ENCODE measurements at places on chromosomes 5 and 9.

DNA sequence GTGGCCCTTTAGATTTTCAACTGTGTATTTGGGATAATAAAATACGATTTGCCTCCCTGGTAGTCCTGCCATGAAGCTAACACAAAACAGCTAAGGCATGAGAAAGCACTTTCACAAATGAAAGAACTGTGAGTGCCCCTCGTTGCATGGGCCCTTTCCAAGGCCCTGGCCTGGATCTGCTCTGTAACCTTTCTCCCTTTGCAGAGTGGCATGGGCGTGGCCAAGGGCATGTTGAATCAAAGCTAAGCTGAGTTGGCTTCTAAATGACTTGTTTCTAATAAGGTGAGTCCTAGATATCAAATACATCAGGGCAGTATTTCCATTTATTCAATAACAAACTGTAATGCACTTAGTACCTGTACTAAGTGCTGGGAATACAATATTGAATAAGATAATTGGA lies 78.7 kb upstream of the PTPN3 start:
- no peak for DNase-seq

DNA sequence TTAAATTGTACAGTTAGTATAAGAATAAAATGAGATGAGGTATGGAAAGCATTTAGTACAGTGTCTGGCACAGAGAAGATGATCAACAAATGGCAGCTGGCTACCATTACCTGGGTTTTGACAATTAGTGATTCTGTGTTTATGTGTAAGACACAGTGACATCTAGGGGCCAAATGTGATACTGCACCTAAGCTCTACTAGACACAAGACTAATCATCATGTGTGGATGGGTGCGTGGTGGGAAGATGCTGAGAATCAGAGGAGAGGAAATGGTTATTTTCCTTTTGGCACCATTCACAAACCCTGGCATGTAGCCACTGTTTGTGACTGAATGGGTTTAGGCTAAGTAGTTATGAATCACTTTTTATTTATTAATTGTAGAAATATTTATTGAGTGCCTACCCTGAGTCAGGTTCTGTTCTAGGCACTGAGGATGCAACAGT lies 109.8 kb upstream of the TBC1D2 start:
- no peak for DNase-seq

- no peak for DNase-seq
These were observed 253.8 kb downstream of the KDM4C start for GRCh38 chr9:7011395-7012067.

DNA sequence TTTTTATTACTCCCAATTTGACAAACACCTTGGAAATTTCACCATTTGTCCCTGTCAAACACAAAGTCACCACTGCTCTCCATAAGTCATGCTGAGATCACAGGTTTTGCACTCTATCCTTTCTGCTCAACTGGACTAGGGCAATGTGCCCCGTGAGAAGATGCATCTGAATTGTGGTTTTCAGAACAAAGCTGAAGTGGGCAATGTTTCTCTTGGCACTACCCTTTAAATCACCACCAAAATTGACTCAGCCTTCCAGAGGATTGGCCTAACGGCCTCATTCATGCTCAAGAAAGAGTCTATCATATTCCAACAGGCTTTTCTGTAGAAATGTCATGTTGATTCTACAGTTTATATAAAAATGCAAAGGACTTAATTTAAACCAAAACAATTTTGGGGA lies 81.0 kb upstream of the TRIO start:
- DNase-seq, result no peak

DNA sequence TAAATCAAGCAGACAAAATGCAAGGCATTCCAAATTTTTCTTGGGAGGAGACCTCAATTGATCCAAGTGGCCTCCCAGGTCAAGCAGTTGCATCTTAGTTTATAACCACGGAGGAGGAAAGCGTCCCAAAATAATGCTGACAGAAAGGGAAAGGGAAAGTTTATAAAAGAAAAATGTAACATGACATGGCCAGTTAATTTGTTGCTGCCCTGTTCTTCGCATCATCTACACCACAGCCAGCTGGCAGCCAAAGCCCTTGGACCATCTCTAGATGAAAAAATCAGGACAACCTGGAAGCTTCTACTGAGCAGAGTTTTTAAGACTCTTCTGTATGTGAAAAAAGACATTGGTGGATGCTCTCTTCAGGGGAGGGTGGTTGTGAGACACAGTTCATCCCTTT lies 128.8 kb upstream of the FBXL7 start:
- no peak for DNase-seq

GRCh38 chr9:123739387-123739786 lies 190.5 kb downstream of the DENND1A start:
- no peak for DNase-seq

DNA sequence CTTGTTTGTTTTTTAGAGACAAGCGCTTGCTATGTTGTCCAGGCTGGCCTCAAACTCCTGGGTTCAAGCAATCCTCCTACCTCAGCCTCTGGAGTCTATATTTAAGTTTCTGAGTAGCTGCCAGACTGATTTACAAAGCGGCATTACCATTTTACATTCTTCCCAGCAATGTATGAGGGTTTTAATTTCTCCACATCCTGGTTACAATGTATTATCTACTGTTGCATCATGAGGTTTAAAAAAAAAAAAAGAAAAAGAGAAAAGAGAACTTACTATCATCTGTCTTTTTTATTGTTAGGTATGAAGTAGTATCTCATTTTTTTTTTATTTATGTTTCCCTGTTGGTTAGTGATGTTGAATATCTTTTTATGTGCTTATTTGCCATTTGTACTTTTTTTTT lies 18.9 kb upstream of the CLINT1 start:
- DNase-seq, result no peak

DNA sequence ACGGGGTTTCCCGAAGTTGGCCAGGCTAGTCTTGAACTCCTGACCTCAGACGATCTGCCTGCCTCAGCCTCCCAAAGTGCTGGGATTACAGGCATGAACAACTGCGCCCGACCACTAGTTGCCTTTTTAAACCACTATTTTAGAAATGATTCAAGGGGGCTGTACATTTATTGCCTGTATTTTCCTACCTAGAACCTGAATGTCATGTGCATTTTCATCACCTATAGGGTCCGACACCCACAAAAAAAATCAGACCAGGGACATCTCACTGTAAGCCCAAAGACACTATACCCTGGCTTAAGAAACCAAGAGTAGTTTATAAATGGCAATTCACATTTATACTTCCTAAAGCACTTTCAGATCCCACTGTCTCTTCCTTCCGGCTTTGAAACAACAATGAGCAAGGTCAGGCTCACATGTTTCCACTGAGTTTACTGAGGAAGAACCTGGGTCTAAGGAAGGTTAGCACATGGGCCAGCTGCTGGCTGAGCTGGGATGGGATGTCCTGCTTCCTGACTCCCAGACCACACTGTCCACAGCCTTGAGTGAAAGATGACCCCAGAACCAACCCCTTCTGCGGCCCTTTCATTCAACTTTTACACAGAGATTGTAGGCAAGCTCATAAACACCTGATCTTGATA lies 87.3 kb downstream of the SERINC5 start:
- DNase-seq, result no peak

- no peak for DNase-seq
These were observed 135.2 kb upstream of the RAPGEF1 start for GRCh38 chr9:131874916-131875670.

GRCh38 chr5:147397616-147398015 lies 112.3 kb downstream of the DPYSL3 start:
- no peak for DNase-seq

DNA sequence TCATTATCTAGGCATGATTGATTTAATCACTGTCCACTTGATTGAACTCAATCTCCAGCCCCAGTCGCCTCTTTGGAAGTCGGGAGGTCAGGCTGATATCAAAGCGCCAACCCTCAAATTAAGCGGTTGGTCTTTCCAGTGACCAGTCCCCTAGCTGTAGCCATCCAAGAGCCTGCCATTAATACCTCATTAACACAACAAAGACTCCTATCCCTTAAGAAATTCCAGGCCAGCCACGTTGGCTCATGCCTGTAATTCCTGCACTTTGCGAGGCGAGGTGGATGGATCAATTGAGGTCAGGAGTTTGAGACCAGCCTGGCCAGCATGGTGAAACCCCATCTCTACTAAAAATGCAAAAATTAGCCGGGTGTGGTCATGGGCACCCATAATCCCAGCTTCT lies 27.4 kb upstream of the GCNT1 start:
- DNase-seq, result no peak

DNA sequence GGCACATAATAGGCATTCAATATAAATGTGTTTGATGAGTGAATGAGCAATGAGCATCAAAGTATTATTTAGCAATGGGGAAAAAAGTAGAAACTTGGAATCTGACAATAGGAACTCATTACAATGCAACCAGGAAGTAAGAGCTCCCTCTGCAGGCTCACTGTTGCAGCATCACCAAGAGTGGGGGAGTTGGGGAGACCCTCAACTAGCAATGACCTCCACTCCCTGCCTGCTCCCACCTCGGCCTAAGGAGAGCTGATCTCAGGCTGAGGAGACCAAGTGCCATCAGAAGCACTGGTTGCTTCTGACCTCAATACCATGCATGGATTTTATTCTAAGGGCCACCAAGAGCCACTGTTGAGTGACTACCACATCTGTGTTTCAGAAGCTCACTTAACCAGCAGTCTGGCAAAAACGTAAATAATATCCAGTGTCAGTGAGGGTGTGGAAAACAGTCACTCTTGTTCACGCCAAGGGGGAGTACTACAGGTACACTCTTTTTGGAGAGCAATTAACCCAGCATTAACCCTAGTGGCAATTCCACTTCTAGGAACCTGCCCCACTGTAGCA lies 8.0 kb downstream of the VDAC1 start:
- no peak for DNase-seq

DNA sequence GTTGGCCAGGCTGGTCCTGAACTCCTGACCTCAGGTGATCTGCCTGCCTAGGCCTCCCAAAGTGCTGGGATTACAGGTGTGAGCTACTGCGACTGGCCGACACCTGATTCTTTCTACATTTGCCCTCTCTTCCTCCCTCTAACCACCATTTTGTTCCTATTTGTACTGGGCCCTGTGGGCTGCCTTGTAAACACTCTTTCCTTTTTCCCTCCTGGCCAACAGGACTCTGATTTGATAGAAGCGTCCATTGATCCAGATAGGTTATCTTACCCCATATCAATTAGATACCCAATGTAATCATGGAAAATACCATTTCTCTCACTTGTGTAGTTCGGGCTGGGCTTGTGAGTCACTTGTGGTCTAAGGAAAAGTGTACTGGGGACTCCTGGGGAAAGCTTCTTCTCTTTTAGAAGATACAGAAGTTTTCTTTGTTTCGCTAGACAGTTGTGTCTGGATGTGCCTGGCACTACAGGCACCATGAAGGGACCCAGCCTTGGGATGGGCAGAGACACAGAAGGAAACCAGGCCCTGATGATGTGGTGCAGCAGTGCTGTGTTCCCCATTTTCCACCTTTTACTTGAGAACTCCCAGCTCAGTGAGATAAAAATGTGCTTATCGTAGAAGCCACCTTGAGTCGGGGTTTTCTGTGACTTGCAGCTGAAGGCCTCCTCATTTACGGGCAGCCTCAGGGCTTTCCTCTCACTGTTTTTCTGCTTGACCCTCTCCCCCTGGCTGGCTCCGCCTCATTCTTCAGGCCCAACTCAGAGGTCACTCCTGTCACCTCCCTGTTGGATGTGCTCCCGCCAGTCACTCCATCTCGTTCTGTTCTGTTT lies 32.8 kb upstream of the CPEB4 start:
- no peak for DNase-seq

GRCh38 chr9:115164511-115164974 lies 46.6 kb upstream of the TNC start:
- no peak for DNase-seq
